ENCODE measurements at places on chromosomes 7 and 10.

GRCh38 chr10:121368347-121369025 lies 229.8 kb downstream of the FGFR2 start:
- DNase-seq: no peak

DNA sequence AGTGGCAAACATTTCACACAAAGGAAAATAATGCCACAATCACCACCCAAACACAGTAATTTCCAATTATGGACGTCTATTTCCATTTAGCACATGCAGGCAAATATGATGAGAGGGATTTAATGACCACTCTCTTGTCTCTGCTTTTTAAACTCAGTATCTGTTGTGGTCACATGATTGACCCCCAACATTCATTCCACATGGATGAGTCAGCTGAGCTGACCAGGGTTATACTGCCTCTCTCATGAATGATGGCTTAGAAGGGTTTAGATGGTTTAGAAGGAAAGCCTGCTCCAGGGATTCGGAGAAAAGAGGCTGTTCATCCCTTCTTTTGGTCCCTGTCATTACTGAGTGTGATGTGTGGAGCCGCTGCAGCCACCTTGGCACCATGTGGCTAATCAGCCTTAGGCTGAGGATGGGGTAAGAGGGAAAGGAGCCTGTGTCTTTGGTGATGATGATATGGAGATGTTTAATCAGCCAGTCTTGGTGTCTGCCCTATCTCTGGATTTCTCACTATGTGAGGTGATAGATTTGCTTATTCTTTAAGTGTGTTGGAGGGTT lies 38.2 kb upstream of the JAKMIP3 start:
- DNase-seq: no peak

- no peak for DNase-seq
Observed at GRCh38 chr7:33632840-33633525, 272.4 kb upstream of the BMPER start.

- peak; percentile 40 for DNase-seq
Observed at GRCh38 chr7:75756991-75757676, 14.9 kb downstream of the CCL26 start.

DNA sequence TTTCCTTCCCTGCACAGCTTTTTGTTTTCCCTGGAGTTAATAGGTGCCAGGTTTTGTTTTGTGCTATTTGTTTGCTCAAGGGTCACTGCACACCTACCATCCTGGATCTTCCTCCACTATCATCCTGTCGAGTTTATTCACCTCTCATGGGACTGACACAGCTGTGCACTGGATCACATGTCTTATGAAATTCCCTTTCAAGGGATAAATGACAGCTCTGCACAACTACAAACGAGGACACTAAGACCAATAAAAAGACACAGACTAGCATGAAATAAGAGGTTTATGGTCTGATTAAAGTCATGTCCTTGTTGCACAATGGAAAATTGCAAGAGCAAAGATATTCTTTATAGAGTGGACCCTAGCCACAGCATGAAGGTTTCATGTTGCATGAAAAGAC lies 76.7 kb upstream of the SFMBT2 start:
- DNase-seq: no peak

GRCh38 chr7:116062666-116063065 lies 32.1 kb upstream of the TFEC start:
- DNase-seq: no peak

DNA sequence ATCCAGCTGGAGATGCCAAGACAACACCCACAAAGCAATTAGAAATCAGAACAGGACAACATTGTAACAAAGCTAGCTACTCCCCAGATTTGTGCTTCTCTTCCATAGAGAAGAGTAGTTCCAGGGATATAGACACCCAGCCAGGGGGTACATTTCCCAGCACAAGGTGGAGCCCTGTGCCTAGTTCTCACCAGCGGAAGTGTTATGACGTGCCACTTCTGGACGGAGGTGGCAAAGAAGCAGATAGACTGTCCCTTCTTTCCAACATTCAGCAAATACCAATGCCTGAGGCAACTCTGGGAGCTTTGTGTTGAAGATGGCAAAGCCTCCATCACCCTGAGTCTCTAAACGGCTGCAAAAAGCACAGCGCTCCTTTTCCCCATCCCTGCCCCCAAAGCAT lies 23.4 kb upstream of the GSAP start:
- DNase-seq: peak; percentile 70

DNA sequence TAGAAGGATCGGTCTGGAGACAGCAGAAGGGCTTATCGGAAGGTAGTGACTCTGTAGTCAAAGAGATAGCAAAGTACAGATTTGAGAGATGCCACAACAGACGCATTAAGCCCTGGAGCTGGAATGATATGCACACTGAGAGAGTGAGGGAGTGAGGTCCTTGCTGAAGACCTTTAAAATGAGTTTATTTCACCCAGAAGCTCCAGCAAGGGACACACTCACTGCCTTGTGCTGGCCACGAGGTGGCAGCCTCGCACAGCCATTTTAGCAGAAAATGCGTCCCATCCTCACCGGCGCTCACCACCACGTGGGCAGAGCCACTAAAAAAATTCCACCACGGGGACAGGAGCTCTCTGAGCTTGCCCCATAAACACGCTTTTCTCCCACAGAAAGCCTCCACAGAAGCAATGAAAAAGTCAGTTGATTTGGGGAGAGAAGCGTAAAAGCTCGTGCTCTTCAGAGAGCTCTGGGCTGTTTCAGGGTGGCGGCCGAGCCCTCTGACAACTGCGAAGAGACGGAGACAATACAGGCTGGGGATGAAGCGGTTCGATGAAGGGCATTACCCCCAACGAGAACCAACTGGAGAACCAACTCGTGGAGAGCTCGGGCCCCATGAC lies 163.0 kb upstream of the KLF14 start:
- peak; percentile 76 for DNase-seq

- no peak for DNase-seq
Observed at GRCh38 chr7:133563251-133563650, 310.4 kb downstream of the EXOC4 start.

DNA sequence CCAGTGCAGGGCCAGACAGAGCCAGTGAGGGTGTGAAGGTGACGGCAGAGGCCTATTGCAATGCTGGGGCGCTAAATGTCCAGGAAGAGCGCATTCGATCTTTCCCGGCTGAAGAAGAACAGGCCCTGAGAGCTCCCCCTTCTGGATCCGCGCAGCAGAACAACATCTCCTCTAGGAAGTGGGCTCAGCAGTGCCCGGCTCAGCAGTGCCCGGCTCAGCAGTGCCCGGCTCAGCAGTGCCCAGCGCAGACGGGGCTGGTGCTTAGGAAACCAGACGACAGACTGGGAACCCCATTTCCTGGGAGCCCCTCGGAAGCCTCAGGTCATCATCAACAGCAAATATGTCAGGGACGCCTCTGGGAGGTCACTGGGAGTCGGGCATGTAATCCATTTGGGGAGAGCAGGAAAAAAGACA lies 4.7 kb upstream of the NOS3 start:
- peak; percentile 60 for DNase-seq

GRCh38 chr10:126533644-126534043 lies 136.8 kb downstream of the C10orf90 start:
- no peak for DNase-seq

DNA sequence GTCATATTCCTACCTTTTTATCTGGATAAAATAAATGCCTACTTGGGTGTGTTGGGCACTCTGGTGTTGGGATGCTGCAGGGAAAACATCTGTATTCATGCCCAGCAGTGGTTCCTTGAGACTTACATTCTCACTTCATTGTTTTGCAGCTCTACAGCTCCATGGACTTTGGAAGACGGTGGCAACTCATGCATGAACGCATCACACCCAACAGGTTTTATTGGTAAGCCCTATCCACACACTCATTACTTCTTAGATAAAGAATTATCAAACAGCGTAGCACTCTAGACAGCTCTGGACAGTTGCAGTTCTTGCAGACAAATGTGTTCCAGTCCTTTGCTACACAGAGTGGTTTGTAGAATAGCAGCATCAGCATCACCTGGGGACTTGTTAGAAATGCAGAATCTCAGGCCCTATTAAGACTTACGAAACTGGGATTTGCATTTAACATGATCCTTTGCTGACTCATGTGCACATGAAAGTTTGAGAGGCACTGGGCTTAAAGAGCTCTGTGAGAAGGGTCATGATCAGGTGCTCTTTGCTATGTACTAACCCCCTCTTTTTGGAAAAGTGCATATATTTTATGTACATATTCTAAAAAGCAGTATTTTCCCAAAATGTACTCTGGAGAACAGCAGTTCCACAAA lies 401.9 kb downstream of the SORCS3 start:
- DNase-seq: no peak

DNA sequence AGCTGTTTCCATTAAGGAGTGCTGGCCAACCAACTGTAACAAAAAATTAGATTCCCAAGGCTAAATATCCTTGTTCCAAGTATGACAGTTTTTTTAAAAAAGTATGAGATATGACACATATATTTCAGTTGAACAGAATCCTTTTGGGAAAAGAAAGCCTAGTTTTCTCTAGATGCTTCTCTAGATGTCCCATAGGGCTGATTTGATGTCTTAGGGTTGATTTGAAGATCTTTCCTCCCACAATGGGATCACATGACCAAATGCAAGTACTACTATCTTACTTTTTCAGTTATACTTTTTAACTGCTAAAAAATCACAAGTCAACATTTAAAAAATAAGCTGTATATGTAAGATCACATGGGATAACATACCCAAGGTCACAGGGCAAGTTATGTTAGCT lies 3.7 kb downstream of the NAMPT start:
- DNase-seq: no peak

GRCh38 chr10:30581779-30582380 lies 47.7 kb downstream of the LYZL2 start:
- peak; percentile 67 for DNase-seq

DNA sequence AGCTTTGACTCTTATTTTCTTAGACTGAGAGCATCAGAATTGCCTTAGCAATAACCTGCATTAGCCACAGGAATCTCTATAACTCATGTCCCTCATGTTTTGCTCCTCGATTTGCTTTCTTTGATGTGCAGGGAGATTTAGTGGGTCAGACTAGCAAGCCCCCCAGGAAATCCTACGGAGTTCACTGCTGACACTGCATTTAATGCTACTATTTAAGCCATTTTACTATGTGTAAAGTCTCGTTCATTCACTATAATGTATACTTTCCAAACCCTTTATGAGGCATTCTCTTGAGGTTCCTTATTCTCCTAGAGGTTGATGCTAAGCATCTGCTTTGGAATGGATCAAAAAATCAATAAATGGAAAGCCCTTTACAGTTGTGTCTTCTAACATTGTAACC lies 28.4 kb downstream of the DYNC1I1 start:
- no peak for DNase-seq

DNA sequence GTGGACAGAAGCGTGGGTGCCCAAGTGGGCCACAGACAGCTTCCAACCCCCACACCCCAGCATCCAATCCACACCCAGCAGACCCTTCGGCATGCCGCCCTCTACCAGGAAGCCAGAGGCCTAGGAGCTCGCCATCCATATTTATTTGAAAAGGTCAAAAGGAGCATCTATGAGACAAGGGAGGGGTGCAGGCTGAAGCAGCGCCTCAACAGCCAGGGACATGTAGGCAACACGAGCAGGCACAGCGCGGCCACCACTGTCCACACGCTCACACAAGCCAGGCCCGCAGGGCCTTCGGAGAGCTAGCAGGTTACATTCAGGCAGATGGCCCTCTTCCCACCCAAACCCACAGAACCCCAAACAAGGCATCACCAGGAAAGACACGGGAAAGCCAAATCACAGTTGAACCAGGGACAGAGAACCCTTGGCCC lies 34.6 kb downstream of the PSAP start:
- no peak for DNase-seq

- no peak for DNase-seq
Observed at GRCh38 chr10:96842896-96843723, 11.0 kb downstream of the LCOR start.

DNA sequence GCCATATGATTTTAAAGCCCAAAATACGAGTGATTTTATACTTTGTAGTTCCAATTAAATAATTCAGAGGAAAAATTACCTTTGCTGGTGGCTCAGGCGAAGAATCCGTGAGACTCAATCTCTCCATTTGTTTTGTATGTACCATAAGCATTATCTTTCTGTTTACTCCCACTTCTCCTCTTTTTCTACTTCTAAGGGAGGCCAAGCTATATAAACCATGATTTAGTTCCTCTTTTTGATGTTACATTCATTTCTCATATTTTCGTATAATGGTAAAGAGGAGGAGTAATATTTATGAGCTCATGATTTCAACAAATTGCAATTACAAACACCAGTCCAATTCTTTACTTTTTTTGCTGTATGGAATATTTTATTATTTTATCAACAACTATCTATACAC lies 50.6 kb upstream of the TES start:
- peak; percentile 67 for DNase-seq

DNA sequence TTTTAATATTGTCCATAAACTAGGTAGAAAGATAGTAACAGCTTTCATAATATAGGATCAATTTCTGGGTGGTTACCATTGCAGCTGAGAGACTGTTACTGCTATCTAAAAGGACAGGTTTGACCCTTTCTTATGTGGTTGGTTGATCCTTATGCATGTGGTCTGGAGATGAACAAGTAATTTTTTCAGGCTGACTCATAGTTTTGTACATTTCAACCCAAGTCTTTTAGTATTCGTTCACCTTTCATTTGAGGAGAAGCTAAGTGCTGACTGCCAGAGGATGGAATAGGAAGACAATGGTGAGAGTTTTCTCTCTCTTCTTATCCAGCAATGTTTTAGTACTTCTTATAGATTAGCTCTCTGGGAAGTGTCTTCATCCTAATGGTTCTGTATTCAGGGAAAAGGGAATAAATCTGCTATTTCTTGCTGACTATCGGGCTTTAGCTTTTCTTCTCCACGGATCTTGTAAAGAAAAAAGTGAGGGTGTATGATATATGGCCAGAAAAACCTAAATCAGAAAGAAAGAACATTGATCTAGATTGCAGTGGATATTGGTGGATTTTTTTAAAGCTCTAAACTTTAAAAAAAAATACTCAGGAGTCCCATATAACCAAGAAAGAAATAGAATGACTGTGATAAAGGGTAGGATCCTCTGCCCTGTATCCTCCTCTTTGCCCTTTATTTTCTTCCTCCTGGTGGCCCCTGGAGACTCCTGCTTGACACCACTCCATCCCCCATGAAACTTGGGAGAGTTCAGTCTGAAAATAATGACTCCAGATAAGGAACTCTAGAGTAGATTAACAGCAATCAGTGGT lies 88.0 kb downstream of the CPED1 start:
- no peak for DNase-seq

- DNase-seq: no peak
Observed at GRCh38 chr7:90726623-90727022, 130.5 kb downstream of the CDK14 start.

GRCh38 chr7:41451826-41452225 lies 251.1 kb downstream of the INHBA start:
- DNase-seq: no peak

DNA sequence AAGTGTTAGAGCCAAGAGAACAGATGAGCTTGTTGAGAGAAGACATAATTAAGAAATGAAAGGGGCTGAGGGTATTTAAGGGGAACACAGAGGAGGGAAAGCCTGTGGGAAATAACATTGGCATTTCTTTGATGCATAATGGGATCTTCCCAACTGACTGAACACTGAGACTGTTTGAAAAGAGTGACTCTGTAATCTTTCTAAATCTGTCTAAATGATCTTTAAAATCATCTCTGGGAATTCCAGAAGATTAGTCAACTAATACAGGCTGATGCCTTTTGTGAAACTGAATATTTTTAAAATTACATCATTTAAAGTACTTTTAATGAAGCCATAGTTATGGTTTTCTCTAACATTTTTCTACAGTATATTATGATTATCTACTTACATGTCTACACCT lies 17.4 kb upstream of the SLC35G1 start:
- DNase-seq: peak; percentile 59

- DNase-seq: no peak
Observed at GRCh38 chr7:3538041-3538440, 237.0 kb downstream of the SDK1 start.

GRCh38 chr10:64458306-64458705 lies 937.1 kb downstream of the REEP3 start:
- no peak for DNase-seq
